ENCODE measurements at places on chromosomes 4 and X.

GRCh38 chr4:73251384-73251783 is 7.2 kb downstream of the ANKRD17 start:
- no peak for DNase-seq

DNA sequence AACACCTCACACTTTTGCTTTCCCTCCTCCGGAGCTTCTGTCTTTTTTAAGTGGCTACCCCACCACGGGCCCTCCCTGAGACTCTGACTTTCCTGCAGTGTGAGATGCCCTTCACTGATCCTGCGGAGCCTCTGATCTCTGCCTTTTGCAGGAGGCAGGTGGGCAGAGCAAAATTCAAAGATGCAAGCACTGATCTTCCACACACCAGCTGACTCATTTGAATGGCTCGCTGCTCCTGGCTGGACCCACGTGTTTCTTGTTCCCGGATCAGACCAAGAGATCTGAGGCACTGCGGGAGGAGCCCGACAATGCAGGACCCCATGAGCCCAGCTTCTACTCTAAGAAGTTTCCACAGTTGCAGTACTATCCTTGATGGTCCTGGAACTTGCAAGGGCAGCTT is 1607.9 kb upstream of the TENM3 start:
- DNase-seq, result no peak

DNA sequence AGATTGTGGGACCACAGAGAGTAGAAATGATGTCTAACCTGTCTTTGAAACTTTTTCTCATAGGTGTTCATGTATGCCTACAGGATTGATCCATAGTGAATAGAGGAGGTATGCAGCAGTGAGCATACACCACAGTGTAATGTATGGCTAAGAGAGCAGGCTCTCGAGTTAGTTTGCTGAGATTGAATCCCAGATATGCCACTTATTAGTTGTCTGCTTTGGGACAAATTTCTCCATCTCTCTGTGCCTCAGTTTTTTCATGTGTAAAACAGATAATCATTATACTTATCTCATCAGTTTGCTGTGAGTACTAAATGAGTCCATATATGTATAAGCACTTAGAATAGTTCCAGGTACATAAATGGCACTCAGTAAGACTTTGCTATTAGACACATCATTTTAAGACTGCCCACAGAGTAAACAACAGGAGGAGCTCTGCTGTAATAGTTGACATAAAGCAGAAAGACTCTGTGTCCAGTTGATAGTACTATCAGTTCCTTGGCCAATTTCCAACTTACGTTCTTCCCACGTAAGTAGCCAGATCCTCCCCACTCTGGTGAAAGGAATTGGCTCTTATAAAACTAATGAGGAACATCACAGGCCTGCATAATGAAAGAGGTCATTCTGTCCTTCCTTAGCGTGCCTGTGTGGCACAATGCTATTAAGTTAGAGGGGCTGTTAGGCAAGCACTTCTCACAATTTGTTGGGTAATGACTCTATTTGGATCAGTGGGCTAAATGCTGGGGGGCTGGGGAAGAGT is 20.7 kb upstream of the RNF150 start:
- no peak for DNase-seq

GRCh38 chr4:20486433-20486832 is 213.8 kb upstream of the PACRGL start:
- no peak for DNase-seq

DNA sequence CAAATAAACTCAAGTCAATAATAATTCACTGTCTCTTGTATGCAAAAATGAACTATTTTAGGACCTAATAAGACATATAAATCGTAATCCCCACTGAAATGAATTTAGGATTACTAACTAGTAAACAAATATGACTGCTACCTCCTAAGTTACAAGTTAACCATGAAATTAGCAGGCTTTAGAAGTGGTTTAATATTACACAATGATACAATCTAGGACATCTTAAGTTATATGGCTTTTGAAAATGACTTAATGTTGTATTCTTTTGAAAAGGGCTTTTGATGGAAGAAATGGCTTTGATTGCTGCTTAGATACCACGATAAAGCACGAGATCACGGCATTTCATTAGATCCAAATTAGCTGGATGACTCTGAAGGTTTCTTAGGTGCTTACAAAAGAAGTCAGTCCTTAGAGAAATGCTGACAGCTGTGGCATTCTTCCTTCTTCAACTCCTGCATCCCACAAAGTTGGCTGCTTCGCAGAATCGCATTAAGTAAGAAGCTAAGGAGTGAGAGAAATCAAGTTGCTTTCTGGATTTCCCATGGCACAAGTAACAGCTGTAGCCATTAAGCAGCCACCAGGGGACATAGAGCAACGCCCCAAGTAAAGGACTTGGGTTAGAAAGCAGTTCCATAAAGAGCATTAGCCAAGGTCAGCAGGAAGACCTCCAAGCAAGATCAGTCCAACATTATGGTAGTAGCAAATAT is 6.9 kb downstream of the SLC10A7 start:
- DNase-seq, result no peak

GRCh38 chrX:127302841-127303240 is 483.3 kb downstream of the PRR32 start:
- DNase-seq, result no peak

GRCh38 chrX:128897621-128898020 is 625.7 kb downstream of the SMARCA1 start:
- no peak for DNase-seq

GRCh38 chrX:82589410-82589809 is 918.7 kb upstream of the POU3F4 start:
- DNase-seq, result no peak
